ENCODE measurements at places on chromosomes 7 and 10.

DNA sequence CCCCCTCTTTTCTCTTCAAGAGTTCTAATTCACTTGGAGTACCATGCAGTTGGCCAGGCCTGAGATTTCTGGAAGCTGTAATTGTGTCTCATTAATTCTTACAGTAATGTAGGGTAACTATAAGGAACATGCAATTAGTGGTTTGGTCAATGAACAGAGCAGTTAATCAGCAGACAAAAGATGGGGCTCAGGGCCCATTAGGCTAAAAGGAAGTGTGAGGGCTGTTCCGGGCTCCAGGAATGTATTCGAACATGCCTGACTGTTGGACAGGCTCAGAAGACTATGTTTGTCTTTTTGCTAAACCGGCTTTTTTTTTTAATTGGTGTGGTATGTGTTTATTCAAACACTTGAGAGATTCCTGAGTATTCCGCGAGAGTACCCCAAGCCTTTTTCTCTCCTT lies 42.5 kb upstream of the FZD8 start:
- DNase-seq, result no peak

DNA sequence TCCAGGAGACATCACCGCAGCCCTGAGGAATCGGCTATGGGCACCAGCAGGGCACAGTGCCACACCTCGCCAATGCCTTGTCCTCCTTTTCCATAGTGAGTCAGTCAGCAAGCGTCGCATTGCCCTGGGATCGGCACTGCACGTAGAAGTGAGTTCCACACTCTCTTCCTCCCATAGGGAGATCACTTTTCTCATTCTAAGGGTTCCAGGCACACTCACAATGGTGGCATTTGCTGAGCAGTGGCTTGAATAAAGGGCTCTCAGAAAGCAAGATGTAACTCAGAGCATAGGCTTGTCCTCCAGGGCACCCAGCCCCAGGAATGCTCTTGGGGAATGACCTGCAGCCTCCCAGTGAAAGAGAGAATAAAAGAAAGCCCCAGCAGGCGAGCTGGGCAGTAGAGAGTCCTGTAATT lies 1.1 kb upstream of the VIM start:
- DNase-seq, result no peak

DNA sequence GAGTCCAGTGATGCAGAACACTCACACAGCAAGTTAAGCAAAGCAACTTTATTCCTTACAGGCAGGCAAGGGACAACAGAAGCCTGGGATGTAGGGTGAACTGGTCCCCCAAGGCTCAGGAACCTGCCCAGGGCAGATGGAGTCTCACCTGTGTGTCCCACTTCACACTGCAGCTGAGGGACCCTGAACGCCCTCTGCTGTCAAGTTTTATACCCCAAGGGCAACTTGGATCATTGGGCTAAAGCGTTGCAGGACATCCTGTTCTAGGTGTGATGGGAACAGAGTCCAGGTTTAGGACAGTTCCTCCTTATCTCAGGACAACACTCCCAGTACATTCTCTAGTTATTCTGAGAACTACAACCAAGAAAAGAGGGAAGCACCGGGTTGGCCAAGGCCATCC lies 49.5 kb upstream of the ZNF746 start:
- DNase-seq, result no peak

DNA sequence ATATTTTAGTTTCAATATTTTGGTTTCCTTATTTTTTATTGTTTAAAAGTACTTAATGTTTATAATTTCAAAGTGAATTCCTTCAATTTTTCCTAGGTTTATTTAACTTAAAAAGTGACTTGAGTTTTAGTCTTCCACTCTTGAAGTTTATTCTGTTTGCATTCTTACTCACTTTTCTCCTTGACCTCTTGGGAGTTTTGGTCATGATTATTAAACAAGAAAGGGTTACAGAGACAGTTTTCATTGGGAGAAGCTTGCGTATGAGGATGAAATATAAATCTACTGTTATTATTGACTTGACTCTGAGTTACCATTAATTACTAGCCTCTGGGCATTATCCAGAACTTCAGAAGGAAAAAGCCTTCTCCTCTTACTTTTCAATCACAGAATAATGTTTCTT lies 216.0 kb downstream of the BMPER start:
- DNase-seq, result no peak

All from AG09309 (cell line).